ENCODE measurements at places on chromosomes 16 and 17.
A peak's percentile ranks its signal among the peaks of the same experiment; 100 is the strongest.

DNA sequence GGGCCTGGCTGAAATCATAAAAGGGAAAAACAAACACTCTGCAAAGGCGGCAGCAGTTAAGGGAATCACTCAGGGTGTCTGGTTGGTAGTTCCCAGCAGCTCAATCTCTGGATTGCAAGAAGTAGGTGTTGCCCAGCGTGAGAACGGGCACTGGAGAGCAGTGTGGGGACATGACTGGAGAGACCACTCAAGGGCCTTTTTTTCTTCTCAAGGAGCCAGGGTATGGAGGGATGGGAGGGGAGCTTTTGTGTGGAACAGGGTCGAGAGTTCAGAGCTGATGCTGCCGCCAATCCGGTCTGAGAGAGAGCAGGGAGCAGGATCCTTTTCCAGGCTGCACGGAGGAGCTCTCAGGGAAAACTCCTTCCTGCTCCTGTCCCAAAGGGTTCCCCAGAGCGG lies 15.2 kb downstream of the SCNN1B start:
- DNase-seq = no peak

- no peak for DNase-seq
Observed at GRCh38 chr16:47705266-47705665, 244.1 kb downstream of the PHKB start.

DNA sequence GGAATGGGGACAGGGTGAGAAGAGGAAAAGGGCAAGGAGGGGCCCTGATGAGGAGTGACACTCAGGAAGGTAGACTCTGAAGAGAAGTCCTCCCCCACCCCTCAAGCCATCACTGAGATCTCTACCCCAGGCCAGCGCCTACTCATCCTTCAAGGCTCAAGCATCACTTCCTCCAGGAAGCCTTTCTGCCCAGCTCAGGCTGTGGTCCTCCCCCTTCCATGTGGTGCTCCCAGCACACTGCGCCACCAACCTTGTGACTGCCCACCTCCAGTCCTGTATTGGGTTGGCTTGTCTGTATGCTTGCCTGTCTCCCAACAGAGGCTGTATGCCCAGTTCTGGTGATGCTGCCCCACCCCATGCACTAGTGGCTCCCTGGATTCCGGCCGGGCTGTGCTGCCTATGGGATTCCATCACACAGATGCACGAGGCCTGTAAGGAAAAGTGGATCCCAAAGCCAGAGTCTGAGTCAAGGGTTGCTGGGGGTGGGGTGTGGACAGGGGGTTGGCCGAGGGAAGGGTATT lies 19.8 kb upstream of the ZFP90 start:
- DNase-seq = no peak

DNA sequence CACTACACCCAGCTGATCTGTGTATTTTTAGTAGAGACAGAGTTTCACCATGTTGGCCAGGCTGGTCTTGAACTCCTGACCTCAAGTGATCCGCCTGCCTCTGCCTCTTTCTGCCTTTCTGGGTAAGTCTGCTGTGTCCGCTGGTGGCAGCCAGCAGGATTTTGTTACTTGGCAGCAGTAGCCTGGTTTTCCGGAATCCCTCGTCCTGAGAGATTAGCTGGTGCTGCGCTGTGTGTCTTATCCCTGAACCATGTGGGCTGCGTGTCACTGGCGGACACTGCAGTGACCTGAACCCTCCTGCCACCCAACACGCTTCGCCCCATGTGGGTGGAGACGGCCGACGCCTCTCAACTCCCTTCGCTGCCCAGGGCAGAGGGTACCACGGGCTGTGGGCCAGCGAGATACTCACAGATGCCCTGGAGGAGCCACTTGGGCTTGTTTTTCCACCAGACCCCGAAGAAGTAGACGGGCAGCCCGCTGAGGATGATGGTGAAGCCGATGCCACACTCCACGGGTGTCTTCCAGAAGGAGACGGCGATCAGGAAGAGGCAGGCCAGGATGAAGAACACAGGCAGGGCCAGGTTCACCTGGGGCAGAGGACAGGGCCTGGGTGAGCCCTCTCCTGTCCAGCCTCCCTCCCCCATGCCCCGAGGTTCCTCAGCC lies 35.2 kb downstream of the SLC7A5 start:
- no peak for DNase-seq

GRCh38 chr17:53633856-53634255 lies 188.9 kb upstream of the KIF2B start:
- no peak for DNase-seq

GRCh38 chr16:16102738-16103137 lies 120.6 kb downstream of the ABCC6 start:
- DNase-seq = no peak

DNA sequence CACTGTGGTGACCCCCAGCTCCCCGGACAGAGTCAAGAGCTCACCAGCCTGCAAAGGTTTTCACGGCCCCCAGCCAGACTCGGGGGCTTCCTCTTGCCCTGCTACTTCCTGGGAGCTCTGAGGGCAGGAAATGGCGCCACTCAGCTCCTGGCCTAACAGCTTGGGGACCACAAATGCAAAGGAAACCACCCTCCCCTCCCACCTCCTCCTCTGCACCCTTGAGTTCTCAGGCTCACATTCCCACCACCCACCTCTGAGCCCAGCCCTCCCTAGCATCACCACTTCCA lies 375 bp upstream of the SPN start:
- DNase-seq = peak; percentile 85

GRCh38 chr16:28967156-28967555 lies 7.4 kb upstream of the SPNS1 start:
- no peak for DNase-seq

DNA sequence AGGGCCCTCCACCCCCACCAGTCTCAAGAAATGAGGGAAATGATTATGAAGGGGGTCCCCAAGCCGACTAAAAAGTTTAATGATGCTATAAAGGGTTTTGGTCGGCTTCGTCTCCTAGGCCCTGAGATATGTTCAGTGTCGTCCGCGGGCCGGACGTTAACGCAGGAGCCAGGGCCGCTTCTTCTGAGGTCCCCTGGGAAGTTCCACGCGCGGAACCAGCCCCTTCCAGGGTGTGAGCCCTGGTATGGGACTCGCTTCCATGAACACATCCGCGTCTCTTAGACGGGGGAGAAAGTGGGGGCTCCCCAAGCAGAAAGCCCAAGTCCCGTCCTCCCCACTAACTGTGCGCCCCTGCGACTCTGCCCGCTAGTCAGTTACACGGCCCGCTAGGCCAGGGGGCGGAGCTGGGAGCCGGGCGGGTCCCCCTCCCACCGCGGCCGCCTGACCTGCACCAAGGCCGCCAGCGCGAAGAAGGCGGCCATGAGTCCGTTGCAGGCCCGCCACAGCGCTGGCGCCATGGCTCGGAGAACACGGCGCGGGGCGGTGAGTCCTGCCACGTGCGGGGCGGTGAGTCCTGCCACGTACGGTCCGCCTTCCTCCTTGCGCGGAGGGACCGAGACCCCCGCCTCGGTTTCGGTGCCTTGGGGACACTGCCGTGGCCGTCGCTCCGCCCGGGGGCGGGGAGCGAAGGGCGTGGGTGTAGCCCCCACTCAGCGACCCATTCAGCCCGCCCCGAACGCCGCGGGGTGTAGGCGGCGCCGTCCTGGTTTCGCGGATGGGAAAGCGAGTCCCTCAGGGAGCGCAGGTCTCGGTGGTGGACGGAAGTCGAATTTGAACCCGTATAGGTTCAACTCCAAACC lies at the start of gene TMEM220:
Gene TMEM220 (minus strand): TSS at position 690 of the 860 bp plus-strand sequence. CDS start 172 bp downstream, at position 518.
- DNase-seq = peak; percentile 32

- DNase-seq = no peak
Observed at GRCh38 chr16:67464565-67464964, 16.4 kb downstream of the ATP6V0D1 start.

GRCh38 chr17:34654276-34654880 lies 75.0 kb downstream of the TMEM132E start:
- peak; percentile 5 for DNase-seq

DNA sequence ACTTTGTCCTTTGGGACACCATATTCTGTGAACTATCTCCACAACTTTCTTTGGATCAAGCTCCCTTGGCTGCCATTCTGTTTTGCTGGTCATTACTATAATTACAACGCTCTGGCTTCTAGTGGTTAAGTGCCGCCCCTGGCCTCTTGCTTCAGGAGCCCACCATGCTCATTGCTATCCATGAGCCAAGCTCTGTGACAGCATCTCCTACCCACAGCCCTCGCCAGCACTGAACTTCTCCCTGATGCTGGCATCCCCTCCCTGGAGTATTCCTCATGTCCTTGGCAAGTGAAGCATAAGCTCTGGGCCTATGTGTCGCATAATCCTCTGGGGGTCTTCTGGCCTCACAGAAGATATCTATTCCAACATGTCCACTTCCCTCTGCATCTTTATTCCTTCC lies 60.6 kb upstream of the DHX40 start:
- DNase-seq = no peak

DNA sequence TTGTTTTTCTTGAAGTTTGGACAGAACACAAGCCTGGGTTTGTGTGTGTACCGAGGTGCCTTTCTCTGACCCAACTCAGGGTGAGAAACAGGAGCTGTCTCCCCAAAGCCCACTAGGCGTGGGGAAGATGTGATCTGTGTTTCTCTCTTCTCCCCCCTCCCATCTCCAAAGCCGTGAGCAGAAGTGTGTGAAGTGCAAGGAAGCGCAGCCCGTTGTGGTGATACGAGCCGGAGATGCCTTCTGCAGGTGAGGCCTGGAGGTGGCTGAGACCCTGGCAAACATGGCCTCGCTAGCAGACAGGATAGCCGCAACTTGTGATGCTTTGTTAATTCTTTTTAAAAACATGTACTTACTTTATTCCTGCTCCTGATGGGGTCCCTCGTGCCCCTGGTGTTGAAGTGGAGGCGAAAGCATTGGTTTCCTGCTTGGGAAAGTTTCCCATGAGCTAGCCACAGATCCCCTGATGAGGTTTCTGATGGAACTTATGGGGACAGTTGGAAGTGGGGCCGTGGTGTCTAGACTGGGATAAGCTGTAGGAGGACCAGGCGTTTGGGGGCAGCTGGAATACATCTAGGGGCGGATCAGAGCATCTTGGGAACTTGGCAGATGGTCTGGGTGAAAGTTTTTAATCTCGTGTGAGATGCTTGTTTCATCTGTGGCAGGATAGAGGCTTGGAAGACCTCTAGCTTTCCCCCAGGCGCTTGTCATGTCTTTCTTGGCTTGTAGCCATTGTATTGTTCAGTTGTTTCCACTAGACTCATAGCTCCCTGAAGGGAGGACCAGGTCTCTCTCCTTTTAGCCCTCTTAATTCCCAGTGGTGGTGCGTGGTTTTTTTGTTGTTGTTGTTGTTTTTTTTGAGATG lies 893 bp downstream of the CTU2 start:
- DNase-seq = no peak

DNA sequence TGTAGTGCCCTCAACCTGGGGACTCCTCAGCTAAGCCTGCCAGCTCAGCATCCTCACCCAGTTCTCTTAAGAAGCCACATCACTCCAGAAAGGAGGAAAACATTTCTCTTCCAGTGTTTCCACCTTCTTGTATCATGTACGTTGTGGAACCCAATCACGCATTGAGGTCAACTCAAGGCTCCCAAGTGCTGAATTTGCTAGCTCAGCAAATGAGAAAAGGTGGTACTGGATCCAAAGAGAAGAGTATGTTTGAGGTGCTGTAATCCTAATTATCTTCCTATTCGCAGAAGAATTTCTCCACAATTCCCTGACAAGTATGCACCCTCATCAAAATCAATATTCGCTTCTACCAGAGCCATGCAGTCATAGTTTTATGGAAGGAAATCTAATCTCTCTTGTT lies 335.0 kb upstream of the C16orf82 start:
- DNase-seq = no peak

DNA sequence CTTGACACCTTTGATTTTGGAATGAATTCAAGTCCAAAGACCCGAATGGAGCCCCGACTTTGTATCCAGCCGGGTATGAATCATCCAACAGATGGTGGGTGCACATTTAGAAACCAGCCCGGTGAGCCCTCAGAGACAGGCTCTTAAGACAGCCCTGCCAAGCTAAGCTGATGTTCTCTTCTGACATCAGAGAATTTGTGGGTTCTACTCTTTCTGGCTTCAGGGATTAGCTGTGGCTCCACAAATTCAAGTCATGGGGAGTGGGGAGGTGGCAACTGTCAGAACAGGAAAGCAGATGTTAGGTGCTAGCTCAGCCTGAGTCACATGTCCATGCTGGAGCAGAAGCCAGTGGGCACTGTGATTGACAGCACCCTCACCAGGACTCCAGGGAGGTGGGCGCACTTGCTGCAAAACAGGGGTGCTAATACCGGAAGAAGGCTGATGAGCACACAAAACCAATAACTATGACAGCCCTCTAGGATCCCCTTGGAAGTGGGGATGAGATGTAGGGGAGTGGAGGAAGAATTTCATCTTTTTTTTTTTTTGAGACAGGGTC lies 31.4 kb upstream of the XYLT2 start:
- no peak for DNase-seq

DNA sequence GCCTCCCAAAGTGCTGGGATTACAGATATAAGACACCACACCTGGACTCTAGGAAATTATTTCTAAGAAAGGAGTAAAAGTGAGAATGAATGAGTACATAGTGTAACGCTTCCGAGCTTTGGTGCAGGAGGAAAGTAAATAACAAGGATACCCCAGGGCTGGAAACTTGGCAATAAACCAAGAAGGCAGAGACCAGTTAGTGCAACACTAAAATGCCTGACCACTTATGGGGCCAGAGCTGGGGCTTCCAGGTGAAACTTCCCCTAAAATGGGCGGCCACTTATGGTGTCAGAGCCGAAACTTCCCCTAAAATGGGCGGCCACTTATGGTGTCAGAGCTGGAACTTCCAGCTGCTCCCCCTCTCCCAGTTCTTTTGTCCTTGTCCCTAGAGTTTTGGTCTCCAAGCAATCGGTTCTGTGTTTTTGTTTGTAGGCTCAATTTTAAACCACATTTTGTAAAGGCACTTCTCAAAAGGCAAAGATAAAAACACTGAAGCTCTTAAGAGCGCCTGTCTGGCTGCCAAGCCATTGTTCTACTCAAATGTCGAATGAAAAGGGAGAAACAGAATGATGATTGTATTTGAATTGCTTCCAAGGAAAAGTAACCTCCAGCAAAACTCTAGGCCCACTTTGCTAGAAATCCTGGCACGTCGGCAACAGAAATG lies 63.9 kb downstream of the NXN start:
- DNase-seq = no peak

- DNase-seq = peak; percentile 91
Observed at GRCh38 chr16:11328172-11329070, 16.8 kb upstream of the RMI2 start.

GRCh38 chr17:53093391-53093790 lies 729.3 kb upstream of the KIF2B start:
- no peak for DNase-seq

DNA sequence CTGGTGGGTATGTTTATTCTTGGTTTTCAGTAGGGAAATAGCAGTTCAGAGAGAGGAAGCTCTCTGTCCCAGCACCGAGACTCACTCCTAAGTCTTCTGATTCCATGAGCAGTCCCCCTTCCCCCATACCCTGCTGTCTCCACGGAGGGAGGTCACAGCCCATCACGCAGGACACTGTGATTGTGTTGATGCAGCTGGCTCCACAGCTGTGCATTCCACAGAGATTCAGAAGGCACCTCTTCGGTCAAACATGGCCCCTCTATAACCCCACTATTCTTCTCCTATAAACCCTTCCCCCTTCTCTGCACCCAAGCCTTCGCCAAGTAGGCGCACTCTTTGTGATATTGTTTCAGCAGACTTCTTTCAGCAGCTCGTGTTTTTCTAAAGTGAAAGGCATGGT lies 104.3 kb upstream of the HLF start:
- no peak for DNase-seq

- no peak for DNase-seq
Observed at GRCh38 chr16:73058616-73059409, 10.9 kb upstream of the ZFHX3 start.

- no peak for DNase-seq
Observed at GRCh38 chr16:88202207-88202745, 180.5 kb upstream of the ZNF469 start.

- no peak for DNase-seq
Observed at GRCh38 chr16:31471875-31472708, at the start of gene TGFB1I1. TGFB1I1 (plus strand) TSS chr16:31472152; CDS start chr16:31472189, 37 bp downstream.

Measured in AML-193 (cell line).